NCI-H1105 treated with DMSO at 0.1 percent for 48 hours (cell line): ENCODE measurements at places on chromosomes 6 and 20.

DNA sequence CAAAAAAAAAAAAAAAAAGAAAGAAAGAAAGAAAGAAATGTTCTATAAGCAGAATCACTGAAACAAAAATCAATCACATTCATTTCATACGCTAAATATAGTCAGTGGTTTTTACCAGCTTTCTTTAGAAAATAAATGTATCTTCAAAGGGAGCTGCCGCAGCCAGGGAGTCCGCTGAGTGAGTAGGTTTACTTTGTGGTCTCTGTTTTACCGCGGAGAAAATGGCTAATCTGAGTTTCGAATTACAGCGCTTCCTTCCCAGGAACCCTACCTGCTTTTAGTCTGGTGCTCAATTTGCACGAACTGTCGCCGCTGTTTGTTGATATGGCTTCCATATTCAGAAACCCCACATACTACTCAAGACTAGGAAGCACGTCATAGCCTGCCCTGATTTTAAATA lies 102.4 kb downstream of the TFAP2A start:
- no peak for DNase-seq

DNA sequence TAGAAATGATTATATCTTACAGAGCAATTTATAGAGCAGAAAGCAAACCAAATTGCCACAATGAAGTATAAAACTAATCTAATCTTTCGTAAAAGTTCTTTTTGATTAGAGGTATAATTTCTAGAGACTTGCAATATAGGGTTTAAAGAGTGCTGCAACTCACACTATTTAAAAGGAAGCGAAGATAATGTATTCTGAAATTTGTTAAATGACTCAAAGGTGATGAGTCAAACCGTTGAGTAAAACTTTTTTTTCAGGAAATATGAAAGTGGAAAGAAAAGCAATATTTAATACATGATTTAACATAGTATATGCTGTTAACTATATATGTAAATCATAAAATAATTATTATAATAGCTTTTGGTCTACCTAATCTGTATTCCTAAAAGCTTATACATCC lies 133.6 kb downstream of the SYNE1 start:
- DNase-seq: no peak

DNA sequence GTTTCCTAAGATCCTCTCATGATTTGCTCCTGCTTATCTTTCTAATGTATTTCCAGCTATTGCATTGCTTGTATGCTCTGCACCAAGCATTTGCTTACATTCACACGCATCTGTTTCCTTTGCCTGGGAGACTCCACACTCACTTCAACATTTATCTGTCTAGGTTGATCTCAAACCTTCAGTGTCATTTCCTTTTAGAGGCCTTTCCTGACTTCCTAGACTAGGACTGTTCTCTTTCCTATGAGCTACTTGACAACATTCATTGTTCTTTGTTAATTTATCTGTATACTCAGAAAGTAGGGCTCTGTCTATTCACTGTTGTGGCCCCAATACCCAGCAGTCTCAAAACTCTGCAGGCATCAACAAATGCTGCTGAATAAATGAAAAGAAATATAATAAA lies 84.4 kb downstream of the WASF1 start:
- DNase-seq: no peak

DNA sequence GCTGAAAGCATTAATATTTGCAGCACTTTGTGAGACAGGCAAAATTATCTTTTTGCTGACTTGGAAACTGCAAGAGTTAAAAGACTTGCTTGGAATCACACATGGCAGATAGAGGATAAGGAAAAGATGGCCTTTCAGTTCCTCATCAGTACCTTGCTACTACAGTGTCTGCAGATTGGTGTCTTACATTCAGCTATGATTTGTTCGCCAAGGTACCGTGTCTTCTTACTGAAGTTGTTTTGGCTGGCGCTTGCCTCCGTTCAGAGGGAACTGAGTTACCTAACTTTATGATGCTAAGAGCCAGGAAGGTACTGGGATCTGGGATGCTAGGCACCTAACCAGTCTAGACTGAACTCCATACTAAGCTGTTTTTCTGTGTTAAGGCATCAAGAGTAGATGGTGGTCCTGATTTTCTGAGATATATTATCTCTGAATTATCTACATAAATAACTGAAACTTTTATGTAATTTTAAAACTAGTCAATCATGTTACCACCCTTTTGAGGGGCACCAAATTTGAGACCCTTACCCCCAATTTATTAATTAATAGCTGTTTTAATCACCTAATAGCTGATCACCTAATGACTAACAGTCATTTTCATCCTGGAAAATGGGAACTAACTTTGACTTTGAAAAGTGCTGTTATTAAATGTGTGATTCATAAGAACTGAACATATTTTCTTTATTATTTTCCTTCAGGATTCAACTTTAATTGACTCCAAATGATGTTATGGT lies 2.5 kb downstream of the WTAP start:
- DNase-seq: no peak

DNA sequence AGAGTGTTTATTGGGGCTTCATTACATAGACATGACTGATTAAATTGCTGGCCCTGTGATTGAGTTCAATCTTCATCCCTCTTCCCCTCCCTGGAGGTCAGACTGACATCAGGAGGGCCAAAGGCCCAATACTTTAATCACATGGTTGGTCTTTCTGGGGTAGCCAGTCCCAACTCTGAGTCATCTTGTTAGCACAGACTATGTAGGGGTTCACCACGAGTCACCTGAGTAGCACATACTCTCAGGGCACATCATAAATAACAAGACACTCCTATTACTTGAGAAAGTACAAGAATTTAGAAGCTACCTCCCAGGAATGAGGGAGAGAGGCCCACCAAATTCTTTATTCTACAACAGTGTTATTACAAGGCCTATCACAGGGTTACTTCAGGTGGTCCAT lies 11.3 kb downstream of the GINS1 start:
- DNase-seq: no peak

DNA sequence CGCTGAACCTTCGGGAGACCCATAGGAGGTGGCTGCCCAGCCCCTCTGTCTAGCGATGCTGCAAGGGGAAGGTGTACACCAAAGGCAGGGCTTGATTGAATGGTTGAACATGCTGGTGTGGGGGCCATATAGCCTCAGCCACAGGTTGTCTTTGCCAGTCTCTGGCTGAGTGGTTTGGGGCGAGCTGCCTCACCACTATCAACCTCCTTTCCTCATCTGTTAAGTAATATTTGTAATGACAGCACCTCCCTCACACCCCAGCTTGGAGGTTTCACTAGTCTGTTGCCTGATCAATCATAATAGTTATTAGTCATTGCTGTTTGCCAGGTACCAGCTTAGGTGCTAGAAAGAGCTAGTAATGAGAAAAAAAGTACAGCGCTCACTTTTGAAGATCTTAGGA lies 11.8 kb upstream of the ZNF831 start:
- DNase-seq: no peak

DNA sequence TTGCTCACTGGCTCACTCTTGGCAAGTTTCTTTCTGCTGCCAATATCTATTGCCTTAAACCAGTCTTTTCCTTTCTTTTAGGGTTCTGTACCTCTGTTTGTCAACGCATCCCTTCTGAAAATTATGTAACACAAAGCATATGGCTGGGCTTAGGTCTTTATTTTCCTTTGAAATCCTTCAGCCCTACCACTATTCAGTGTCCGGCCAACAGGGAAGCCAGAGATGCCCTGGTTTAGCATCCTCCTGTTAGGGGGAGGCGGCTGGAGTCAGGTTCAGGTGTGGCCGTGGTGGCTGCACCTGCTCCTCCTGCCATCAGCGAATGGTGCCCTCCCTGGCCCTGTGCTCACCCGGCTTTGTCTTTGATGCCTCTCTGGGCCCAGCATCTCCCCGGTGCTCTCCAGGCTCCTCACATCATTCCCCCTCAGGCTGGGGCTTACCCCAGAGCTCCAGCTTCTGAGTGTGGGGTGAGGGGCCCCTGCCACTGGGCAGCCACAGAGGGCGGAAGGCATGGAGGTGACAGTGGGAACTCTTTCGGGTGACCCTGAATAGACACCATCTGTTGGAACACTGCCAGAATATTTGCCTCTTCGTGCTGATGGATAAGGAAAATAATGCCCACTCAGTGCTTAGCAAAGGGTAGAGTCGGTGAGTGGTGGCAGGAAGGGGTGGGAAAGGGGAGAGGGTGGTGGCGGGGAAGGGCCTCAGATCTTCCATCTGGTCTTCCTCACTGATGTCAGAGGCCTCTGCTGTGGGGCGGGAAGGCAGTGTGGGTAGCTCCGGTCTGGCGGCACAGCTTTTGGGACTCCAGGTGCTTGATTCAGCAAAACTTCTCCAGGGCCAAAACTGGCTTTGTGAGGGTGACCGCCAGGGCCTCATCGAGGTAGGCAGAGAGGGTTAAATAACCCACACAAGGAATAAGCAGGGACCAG lies 97.2 kb downstream of the DACT2 start:
- DNase-seq: no peak

DNA sequence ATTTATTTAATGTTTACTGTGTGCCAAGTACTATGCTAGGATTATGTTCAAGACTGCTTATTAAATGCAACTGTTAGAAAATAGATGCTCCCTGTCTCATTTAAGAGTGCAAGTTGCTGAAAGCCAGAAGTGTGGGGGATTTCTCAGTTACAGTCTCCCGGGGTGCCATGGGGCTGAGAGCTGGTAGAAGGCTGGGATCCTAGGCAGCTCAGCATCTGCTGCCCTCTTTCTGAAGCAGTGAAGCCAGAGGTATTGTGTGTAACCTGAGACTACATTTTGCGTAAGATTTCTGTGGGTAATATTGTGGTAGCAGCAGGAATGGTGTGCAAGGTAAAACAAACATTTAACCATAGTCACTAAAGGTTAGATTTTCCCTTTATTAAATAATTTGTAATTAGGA lies 120.6 kb downstream of the AKAP7 start:
- DNase-seq: no peak

DNA sequence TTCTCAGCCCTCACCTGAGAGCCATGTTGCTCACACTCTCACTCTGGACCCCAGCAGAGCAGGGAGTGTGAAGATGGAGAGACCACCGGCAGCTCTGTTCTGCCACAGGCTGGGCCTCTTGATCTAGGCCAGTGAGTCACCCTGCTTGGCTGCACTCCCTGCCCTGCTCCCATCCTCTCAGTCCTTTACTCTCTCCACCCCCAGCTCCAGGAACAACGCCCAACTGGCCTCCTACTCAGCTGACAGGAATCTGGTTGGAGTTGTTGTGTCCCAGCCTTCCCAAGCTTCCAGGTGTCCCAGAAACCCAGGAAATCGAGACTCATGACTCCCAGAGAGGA lies at the start of gene PSORS1C1:
Gene PSORS1C1 (plus strand): TSS at position 260 of the 338 bp plus-strand sequence. CDS start 14,833 bp downstream, outside the sequence.
- no peak for DNase-seq

GRCh38 chr6:75546381-75546780 lies 52.8 kb upstream of the FILIP1 start:
- DNase-seq: no peak

- DNase-seq: no peak
Observed at GRCh38 chr20:18224968-18225568, 63.3 kb upstream of the ZNF133 start.

DNA sequence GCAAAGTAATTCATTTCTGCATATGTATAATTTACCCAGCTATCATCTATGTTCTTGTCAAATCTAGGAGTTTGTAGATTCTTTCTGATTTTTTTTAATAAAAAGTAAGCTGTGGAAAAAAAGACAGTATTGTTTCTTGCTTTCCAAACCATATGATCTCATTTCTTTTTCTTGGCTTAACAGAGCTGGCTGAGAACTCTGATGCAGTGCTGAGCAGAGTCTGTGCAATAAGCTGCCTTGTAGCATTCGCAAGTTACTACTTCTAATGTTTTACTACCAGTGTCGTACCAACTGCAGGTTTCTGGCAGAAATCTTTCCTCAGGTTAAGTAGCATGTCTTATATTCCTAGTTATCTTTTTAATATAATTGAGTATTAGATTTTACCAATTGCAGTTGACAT lies 15.6 kb downstream of the RRBP1 start:
- no peak for DNase-seq

- no peak for DNase-seq
Observed at GRCh38 chr6:2714111-2714895, 36.4 kb downstream of the MYLK4 start.

GRCh38 chr20:50642288-50642803 lies 49.0 kb downstream of the RIPOR3 start:
- DNase-seq: no peak

- DNase-seq: no peak
Observed at GRCh38 chr20:37308086-37309050, 18.9 kb downstream of the MANBAL start.

- peak; percentile 13 for DNase-seq
Observed at GRCh38 chr6:71038711-71039344, 82.0 kb upstream of the B3GAT2 start.

- DNase-seq: no peak
Observed at GRCh38 chr6:311679-312220, 19.5 kb downstream of the DUSP22 start.

- no peak for DNase-seq
Observed at GRCh38 chr20:57024849-57025248, 241.6 kb downstream of the BMP7 start.

- DNase-seq: no peak
Observed at GRCh38 chr6:98142839-98143238, 691.5 kb upstream of the POU3F2 start.

GRCh38 chr6:106360989-106361430 lies 493 bp downstream of the CRYBG1 start:
- DNase-seq: peak; percentile 61

GRCh38 chr6:44003345-44004061 lies 123.7 kb downstream of the MRPL14 start:
- no peak for DNase-seq

GRCh38 chr6:56102216-56102615 lies 145.2 kb downstream of the COL21A1 start:
- no peak for DNase-seq
